NCI-H446 (cell line): ENCODE measurements at places on chromosomes 16 and 17.
A peak's percentile ranks its signal among the peaks of the same experiment; 100 is the strongest.

DNA sequence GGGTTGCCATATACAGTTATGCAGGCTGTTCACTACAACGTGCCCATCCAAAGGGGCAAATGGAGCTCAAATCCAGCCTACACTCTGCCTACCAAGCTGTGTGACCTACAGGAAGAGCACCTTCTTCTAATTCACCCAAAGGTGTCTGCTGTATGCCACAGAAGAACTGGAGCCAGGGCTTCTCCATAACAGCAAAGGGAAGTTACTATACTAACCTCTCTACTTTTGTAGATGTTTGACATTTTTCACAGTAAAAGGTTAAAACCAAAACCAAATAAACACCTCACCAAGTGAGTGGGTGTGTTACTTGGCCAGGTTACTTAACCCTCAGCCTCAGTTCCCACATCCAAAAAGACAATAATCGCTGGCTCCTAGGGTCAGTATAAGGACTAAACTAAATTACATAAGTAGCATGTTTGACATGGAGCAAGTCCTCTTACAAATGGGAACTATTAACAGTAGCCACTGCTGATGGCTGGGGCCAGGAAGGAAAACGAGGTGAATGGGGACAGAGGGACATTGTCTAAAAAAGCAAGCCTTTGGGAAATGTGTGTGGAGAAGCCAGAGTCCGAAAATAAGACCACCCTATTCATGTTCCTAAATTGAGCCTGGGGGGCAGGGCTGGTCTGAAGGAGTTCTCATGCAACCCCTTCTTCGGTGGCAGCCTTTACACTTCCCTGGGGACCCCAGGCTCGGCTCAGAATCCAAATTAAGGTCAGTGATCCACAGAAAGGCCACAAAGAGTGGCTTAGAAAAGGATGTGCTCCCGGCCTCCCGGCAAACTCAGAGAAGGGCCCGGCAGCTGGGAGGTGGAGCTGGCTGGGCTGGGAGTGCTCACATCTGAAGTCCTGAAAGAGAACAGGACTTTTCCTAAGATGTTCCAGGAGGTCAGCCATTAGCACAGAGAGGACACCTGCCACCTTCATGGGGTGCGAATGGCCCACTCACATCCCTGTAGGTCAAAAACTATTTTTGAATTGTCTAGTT, 13.5 kb downstream of the CUEDC1 start:
- no peak for DNase-seq

DNA sequence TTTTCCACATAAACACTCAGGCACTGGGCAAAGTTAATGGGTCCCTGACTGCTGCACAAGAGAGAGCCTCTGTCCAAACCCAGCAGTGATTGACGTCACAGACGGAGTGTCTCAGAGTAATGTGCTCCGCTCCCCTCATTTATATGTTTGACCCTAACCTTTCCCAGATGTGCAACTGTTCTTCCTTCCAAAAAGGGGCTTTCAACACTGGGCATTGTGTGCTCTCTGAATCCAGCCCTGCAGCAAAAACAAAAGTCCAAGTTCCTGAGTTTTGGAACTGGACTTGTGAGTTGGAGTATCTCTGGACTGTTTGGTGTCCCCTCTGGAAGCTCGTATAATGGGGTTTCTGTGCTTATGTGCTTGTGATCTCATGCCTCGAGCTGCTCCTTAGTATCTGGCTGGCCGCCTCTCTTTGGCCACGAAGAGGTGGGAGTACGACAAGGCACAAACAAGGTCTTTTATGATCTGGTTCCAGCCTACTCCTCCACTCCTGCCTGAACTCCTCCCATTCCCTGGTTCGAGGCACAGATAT, 76.4 kb upstream of the SMIM36 start:
- DNase-seq = no peak

DNA sequence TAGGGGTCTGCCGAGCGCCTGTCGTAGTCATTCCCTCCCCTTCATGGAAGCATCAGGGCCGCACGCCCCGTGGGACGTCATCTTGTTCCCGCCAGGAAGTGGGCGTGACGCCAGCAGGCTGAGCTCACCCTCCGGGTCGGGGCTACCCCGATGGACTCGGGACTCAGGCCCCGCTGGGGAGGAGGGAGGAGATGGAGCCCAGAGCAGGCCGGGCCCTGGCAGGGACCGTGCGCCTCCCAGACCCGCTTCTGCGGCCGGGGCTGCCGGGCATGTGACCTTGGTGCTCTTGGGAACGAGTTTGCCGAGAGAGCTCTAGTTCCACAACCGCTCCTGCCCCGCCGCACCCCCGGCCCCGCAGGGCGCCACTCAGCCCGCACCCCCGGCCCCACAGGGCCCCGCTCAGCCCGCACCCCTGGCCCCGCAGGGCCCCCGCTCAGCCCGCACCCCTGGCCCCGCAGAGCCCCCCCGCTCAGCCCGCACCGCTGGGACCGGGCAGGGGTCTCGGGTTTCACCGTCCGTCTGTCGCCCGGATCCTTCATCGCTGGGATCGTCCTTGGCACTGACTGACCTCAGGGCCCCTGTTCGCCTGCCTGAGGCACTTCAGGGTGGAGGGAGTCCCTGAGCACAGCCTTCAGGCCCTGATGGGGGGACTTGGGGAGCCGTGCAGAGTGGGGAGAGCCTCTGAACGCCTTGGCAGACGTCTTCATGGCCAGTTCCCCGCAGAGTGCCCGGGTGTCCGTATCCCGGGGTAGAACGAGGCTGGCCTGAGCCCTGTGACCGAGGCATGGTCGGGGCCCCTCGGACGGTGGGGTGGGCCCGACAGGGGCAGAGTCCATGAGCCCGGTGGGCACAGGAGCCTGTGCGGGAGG, 5.8 kb downstream of the CACNA1H start:
- DNase-seq = no peak

DNA sequence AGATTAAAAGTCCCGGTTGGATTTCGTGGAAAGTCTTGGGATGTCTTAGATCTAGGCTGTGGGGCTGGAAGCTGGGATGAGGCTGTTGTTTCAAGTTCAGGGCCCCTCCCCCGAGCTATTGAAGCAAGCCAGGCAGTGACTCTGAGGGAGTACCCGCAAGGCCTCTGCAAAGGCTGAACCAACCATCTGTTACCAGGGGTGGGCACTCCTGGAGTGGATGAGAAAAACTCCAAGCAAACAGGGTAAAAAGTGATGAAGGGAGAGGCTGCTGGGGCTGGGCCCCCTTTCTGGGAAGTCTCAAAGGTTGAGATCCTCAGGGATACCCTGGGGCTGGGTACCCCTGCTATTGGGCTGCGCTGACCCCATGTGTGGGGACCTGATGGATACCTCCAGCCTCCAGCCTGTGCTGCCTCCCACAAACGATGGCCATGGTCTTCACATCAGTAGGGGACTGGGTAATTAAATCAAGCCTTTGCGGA, 82.4 kb upstream of the KIFC3 start:
- DNase-seq = no peak

- no peak for DNase-seq
Observed at GRCh38 chr16:25089351-25089750, 22.2 kb upstream of the LCMT1 start.

- DNase-seq = no peak
Observed at GRCh38 chr17:72838068-72838467, 254.4 kb downstream of the SLC39A11 start.

DNA sequence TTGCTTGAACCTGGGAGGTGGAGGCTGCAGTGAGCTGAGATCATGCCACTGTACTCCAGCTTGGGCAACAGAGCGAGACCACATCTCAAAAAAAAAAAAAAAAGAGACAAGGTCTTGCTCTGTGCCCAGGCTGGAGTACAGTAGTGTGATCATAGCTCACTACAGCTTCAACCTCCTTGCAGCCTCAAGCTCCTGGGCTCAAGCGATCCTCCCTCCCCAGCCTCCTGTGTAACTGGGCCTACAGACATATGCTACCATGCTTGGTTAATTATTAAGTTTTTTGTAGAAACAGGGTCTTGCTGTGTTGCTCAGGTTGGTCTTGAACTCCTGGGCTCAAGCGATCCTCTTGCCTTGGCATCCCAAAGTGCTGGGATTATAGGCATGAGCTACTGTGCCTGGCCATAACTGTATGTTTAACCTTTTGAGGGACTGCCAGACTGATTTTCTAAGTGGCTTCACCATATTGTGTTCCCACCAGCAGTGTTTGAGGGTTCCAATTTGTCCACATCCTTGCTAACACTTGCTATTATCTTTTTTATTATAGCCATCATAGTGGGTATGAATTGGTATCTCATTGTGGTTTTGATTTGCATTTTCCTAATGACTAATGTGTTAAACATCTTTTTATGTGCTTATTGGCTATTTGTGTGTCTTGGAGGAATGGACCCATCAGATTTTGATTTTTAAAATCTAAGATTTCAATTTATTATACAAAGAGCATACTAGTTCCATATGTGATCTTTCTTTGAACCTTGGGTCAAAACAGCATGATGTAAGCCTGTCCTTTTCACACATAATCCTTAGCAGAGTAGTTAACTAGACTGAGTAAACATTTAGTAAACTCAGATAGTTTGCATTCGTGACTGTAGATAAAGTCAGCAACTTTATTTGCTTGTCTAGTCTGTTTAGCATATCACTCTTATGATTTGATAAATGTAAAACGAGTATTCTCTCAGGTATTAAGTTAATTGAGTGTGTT, 38.1 kb upstream of the KPNB1 start:
- DNase-seq = no peak

DNA sequence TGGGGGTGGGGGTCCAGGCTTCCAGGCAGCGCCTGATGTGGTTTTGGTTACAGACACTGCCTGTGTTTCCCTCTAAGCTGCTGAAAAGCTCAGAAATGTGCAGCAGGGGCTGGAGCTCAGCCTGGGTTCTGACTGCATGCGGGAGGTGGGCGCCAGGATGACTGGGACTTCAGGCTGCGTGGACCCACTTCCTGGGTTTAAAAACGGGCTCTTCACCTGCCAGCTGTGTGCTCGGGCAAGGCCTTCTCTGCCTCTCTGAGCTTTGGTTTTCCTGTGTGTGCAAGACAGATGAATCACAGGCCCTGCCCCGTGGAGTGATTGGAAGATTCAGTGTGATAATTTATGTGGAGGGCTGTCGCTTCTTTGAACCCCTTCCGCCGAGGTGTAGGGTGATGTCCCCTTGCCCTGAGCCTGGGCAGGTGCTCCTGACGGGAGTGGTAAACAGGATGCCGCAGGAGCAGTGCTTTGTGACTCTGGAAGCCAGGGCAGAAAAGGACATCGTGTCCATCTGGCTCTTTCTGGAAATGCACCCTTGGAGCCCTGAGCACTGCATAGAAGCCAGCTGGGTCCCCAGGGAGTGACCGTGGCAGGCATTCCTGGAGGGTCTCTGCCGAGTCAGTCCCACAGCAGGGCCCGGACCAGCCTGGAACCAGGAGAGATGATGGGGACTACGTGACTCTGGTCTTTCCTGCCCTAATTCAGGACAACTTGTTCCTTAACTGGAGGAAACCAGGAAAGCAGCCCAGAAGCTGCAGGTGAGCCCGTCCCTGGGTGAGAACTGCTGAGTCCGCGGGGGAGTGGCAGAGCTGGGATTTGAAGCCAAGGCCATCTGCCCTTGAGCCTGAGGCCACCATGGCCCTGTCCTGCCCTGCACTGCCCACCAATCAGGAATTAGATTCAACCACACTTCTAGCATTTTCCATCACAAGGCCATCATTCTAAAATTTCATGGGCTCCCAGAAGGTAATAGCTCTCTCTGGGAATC, 28.5 kb upstream of the SLC7A5 start:
- no peak for DNase-seq

- DNase-seq = no peak
Observed at GRCh38 chr16:9061358-9061813, 30.1 kb upstream of the HAPSTR1 start.

GRCh38 chr17:47649972-47650524, 329 bp downstream of the KPNB1 start:
- DNase-seq = no peak

DNA sequence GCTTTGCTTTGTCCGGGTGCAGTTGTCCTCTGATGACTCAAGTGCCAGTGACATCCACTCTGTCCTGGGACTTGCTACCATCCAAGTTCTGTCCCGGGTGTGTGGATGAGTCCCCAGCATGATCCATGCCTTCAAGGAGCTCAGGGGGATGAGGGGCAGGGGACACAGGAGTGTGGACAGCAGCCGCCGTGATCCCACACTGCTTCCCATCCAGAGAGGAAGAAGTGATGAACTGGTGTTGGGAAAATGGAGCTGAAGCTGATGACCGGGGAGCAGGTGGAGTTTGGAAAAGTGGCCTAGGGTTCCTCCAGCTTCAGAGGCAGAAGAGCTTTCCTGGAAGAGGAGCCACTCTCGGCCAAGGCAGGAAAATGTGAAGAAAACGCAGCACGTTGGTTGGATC, 249.6 kb upstream of the TNRC6C start:
- DNase-seq = no peak

GRCh38 chr17:66492561-66493005, 190.2 kb downstream of the PRKCA start:
- DNase-seq = no peak

GRCh38 chr17:34059423-34060220, 195.5 kb upstream of the CCL2 start:
- DNase-seq = no peak

- no peak for DNase-seq
Observed at GRCh38 chr16:48250520-48251278, 3.4 kb upstream of the ABCC11 start.

DNA sequence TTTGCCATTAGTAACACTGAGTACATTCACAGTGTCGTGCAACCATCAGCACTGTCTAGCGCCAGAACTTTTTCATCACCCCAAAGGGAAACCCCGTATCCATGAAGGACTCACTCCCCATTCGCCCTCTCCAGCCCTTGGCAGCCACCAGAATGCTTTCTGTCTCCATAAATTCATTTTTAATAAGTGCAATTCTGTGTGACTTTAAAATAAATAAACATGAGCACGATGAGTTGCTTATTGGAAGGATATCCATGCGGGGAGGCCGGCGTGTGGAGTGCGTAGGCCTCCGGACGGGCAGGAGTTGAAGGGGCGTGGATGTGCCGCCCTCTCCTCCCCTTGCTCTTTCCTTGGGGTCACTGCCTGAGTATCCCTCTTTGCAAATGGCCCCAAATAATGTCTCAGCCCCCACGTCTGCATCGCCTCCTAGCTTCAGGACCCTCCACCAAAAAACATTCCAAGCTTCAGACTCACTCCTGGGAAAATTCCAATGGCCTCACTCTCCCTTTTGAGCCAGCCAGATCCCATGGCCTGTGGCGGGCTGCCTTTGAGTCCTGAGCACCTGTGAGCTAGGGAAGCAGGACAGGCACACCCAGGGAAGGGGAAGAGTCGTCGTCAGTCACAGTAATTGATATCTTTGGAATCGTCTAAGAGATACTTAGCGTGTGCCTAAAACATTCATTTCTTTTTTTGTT, 306.3 kb downstream of the SEC14L1 start:
- no peak for DNase-seq

DNA sequence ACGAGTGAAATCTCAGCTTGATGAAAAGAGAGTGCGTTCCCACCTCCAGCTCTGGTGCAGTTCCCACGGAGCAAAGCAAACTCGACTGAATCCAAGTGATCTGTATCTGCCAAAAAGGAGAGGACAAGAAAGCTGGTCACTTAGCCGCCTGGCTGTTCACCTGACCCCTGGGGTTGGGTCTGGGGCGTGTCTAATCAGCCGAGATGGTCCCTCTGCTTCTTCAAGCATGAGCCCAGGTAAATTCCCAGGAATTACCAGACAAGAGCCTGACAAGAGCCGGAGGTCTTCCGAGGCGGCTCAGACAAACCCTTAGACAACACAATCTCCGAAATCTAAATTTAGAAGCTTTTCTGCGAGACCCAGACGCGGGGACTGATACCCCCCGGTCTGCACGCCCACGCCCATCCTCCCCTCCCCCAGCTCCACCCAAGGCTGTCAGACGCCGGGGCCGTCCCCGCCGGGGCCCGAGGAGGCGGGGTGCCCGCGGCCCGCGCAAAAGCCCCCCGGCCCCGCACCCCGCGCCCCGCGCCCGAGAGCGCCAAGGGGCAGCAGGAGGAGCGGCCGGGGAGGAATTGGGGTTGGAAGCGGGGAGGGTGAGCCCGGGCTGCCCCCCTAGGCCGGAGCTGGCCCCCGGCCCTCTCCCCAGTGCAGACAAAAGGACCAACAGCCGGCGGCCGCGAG, 674 bp downstream of the ZNF821 start:
- DNase-seq = peak; percentile 1

GRCh38 chr17:27471321-27472269, 15.3 kb downstream of the KSR1 start:
- DNase-seq = no peak
